ENCODE measurements at places on chromosomes 6 and 20. TPM values are rescaled to one million over a fixed set of nuclear protein-coding genes. Genes with fewer than 3 reads are reported as not detected.

HLA-DRB5 gene
- not detected for total RNA-seq

DEFB123 gene
- not detected for total RNA-seq

RSPO3 gene
- total RNA-seq, result not detected

RIPOR3 gene
- 10.8 TPM for total RNA-seq

B3GAT2 gene
- total RNA-seq, result not detected

RPP40 gene
- 45.5 TPM for total RNA-seq

TMEM242 gene
- 9.3 TPM for total RNA-seq

PBOV1 gene
- total RNA-seq, result not detected

HCRTR2 gene
- total RNA-seq, result 0.24 TPM

CST8 gene
- total RNA-seq, result not detected

HLA-DQB1 gene
- not detected for total RNA-seq

BCAS1 gene
- total RNA-seq, result not detected

KCNK16 gene
- not detected for total RNA-seq

SAMD3 gene
- 0.96 TPM for total RNA-seq

DEFB113 gene
- not detected for total RNA-seq

SDHAF4 gene
- total RNA-seq, result 12.4 TPM

TSPO2 gene
- total RNA-seq, result not detected

CFB gene
- 1.8 TPM for total RNA-seq

ANKEF1 gene
- 9.7 TPM for total RNA-seq

PNLDC1 gene
- total RNA-seq, result not detected

LY6G6F gene
- total RNA-seq, result not detected

RTN4IP1 gene
- 15.7 TPM for total RNA-seq

EFCAB8 gene
- 0.10 TPM for total RNA-seq

E2F1 gene
- 33.3 TPM for total RNA-seq

CCDC28A gene
- total RNA-seq, result 25.7 TPM

PPP1R3G gene
- 2.0 TPM for total RNA-seq

OR12D3 gene
- total RNA-seq, result not detected

XKR7 gene
- not detected for total RNA-seq

PSORS1C2 gene
- total RNA-seq, result not detected

C20orf204 gene
- 1.7 TPM for total RNA-seq

COL19A1 gene
- 0.59 TPM for total RNA-seq

SLC32A1 gene
- total RNA-seq, result not detected

NR2E1 gene
- total RNA-seq, result not detected

NKX2-4 gene
- total RNA-seq, result not detected

SLC22A2 gene
- not detected for total RNA-seq

WDR27 gene
- total RNA-seq, result 12.3 TPM

TCF15 gene
- not detected for total RNA-seq

CCM2L gene
- not detected for total RNA-seq

CST5 gene
- not detected for total RNA-seq

SLC24A3 gene
- total RNA-seq, result 9.6 TPM

SEC63 gene
- total RNA-seq, result 9.6 TPM

EMILIN3 gene
- total RNA-seq, result 0.12 TPM

TGM3 gene
- not detected for total RNA-seq

CRYBG1 gene
- 74.4 TPM for total RNA-seq

FRK gene
- total RNA-seq, result 1.8 TPM

OPRM1 gene
- not detected for total RNA-seq

EYA2 gene
- total RNA-seq, result 0.10 TPM

PACRG gene
- not detected for total RNA-seq

All from RPMI7951 (cell line).